ENCODE measurements at places on chromosomes 16 and 17.

DNA sequence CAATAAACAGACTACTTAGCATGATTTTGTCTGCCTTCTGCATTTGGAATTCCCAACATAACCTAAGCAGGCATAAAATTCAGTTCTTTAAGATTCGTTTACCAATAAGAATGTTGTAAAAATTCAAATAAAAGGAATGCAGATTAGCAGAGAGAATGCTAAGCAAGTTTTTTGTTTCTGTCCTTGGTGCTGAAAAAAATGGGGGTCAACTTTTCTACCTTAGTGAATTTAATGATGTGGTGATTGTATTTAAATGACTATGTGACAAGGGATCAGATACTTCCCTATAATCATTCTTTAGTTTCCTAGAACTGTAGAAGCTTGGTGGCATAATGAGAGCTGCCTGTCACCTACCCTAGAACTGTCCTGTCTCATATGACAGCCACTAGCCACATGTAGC is 159.5 kb downstream of the RBFOX1 start:
- DNase-seq, result no peak

DNA sequence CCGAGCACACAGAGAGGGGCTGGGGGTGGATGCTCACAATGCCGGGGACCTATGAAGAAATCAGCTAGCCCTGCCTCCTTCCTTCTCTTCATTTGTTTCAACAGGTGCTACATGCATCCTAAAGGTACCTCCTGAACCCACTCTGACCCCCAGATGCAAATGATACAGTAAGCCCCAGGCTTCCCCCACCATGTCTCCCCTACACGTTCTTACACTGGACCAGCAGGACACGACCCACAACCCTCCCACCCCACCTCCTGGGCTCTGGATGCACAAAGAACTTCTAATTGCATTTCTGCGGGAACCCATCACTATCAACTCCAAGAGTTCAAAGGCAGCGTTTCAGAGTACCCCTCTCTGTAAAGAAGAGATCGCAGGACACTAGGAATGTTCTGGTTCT is 2.1 kb downstream of the XYLT1 start:
- no peak for DNase-seq

GRCh38 chr17:19805006-19805405 is 56.9 kb upstream of the ALDH3A1 start:
- no peak for DNase-seq

- peak; percentile 8 for DNase-seq
These were observed 6.2 kb downstream of the JPH3 start for GRCh38 chr16:87608400-87608985.

- DNase-seq, result no peak
These were observed 10.7 kb downstream of the CCDC40 start for GRCh38 chr17:80047176-80047575.

- peak; percentile 89 for DNase-seq
These were observed 74.5 kb upstream of the TNRC6C start for GRCh38 chr17:77884019-77884418.

GRCh38 chr17:18059283-18059682 is 20.1 kb downstream of the GID4 start:
- no peak for DNase-seq

GRCh38 chr16:29858149-29858849 is 4.7 kb downstream of the CDIPT start:
- DNase-seq, result no peak

DNA sequence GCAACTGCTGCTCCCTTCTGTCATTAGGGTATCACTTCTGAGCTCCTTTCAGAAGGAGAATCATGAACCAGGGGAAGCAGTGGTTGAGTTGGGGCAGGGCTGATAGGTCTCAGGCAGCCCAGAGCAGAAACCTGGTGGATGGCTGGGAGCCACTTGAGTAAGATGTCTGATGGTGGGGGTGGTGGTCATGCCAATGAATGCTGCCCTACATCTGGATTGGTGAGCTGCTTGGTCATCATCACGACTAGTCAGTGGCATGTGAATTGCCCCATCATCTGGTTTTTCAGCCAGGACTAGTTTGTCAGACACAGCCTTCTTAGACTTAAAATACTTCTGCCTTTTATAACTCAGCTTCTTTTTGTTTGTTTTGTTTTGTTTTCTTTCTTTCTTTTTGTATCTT is 2.6 kb downstream of the GID4 start:
- DNase-seq, result no peak

- no peak for DNase-seq
These were observed 2.3 kb downstream of the FOXC2 start for GRCh38 chr16:86568677-86569623.

- DNase-seq, result no peak
These were observed 42.7 kb upstream of the METRNL start for GRCh38 chr17:83036666-83037065.

GRCh38 chr16:88809068-88809675 is 2.6 kb downstream of the APRT start:
- no peak for DNase-seq
